ENCODE measurements at places on chromosomes 5 and 9. TPM values are rescaled to one million over a fixed set of nuclear protein-coding genes. Genes with fewer than 3 reads are reported as not detected.

GRCh38 chr9:110582156-110582555 is 2.6 kb upstream of the SVEP1 start:
- no peak for DNase-seq

GRCh38 chr9:27445688-27446087 is 78.4 kb upstream of the IFNK start:
- DNase-seq = no peak

Gene TAL2
- not detected for total RNA-seq

Gene EIF4E1B
- total RNA-seq = not detected

GRCh38 chr5:57171816-57172465 is 1.9 kb upstream of the GPBP1 start:
- peak; percentile 73 for DNase-seq

GRCh38 chr9:134059661-134060395 is 8.0 kb downstream of the BRD3 start:
- DNase-seq = no peak

DNA sequence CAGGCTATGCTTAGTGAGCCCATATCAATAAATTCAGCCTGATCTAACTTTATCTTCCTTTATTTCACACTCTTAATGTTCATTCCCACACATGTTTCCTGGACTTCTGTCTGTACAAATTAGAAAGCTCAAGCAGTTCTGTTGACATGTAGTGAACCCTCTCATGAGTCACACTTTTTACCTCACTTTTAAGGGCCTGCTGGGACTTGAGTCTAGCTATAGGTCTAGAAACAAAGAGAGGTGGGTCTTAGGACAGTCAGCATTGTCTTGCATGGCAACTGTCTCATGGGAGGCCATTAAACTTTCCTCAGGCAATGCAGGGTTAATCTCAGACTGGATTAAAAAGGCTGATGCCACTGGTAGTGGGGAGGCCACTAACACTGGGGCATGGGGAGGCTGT is 8.6 kb upstream of the CCNH start:
- no peak for DNase-seq

- DNase-seq = no peak
Measured at GRCh38 chr5:7976411-7977190, 107.7 kb downstream of the MTRR start.

- no peak for DNase-seq
Measured at GRCh38 chr9:77916820-77917219, 114.8 kb downstream of the GNAQ start.

Gene CTNND2
- not detected for total RNA-seq

Gene EDIL3
- 127 TPM for total RNA-seq

DNA sequence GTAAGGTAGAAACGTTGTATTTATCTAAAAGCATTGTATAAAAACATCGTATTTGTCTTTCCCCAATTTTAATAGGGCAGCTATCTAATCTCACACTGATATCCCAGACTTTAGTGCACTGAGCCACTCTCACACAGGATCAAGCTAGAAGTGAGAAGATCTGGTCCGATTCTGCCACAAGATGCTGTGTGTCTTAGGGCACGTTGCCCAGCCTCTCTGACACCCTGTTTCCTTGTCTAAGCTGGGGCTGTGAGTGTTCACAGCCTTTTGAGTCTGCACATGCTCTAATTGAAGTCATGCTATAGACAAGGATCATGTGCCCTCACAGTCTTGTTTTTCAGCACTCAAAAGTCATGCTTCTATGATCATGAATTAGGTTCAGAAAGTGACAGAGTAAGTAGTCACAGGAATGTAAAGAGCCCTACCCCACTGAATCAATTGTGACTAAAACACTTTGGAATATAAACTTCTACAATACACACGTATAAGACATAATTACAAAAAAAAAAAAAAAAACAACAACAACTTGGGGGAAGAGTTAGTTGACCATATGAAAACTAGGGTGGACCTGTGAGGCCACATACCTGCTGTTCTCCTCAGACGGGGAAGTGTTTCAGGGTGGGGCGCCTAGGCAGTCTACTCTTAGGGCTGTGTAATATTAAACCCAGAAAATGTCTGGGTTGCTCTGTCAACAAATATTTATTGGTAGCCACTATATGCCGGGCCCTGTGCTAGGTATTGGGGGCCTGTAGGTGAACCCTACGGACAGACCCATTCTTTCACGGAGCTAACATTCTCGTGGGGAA is 893 bp upstream of the ABLIM3 start:
- no peak for DNase-seq

DNA sequence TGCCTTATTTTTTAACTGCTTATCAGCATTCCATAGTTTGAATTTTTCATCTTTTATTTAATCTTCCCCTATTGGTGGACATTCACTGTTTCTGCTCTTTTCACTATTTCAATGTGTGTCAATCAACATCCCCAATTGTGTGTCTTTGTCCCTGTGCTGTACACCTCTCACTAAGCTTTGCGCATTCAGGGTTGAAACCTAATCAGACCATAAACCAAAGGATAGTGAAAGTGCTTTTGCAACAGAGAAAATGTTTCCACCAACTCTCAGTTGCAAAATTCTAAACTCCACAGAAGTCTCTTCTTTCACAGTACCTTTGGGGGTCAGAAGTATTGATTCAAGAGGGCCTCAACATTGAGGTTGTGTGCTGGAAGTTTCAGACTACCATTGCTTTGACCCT is 127.1 kb upstream of the SAP30L start:
- no peak for DNase-seq

DNA sequence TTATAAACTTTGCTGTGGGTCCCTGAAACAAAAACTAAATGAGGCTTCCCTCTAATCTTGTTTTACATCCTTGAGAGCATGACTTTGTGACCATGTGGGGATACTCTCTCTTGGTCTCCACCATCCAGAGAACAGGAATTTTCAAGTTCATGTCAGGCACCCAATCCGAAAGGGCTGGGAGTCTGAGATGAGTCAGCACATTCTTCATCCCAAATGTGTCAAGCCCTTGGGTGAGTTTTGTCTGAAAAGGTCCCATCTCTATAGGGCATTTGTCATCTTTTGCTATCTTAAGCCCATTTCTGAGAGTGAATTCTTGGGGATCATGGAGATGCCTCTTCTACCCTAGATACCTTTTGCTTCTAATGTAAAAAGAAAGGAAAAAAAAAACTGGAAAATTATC is 26.9 kb upstream of the RAPGEF6 start:
- no peak for DNase-seq

DNA sequence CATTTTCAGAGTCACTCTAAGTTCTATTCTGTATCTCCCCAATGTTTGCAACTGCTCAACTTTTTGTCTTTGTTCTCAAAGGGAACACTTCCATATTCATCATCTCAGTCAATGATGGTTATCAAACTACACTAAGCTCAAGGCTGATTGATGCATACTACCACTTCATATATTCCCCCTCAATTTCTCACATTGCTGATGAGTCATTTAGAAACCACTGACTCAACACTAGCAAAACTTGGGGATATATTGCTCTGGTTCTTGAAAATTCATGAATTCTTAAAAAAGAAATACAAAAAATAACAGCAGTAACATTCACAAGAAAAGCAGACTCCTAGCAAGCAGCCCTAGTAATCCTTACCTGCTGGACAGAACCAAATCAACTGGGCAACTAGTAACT is 52.2 kb downstream of the ABHD17B start:
- no peak for DNase-seq

Gene C9orf72
- total RNA-seq = 4.1 TPM

- DNase-seq = no peak
Measured at GRCh38 chr9:36922548-36922947, 111.5 kb downstream of the PAX5 start.

Gene BTNL9
- total RNA-seq = not detected

Gene EPB41L4B
- 2.7 TPM for total RNA-seq

DNA sequence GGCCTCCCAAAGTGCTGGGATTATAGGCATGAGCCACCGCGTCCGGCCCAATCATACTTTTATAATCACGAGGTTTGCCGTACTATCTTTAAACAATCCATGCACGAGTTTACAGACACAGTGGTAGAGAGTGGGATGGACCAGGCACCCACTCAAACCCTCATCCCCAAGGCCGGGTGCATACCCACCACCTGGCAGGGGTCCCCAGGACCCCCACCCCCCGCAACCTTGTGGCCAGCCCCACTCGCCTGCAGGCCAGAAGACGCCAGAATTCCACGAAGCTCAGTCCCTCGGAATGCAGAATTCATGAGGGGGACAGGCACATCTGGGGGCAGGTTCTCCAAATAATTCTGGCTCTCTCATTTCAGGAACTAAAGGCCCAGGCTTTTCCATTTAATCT is 17.1 kb downstream of the NACC2 start:
- DNase-seq = no peak

Gene GRXCR2
- not detected for total RNA-seq

- DNase-seq = no peak
Measured at GRCh38 chr5:77167063-77167462, 43.4 kb upstream of the PDE8B start.

GRCh38 chr5:167245868-167246267 is 1045.6 kb upstream of the WWC1 start:
- DNase-seq = peak; percentile 26

GRCh38 chr5:10400411-10400810 is 41.3 kb upstream of the ROPN1L start:
- DNase-seq = no peak

Gene C9orf50
- not detected for total RNA-seq

DNA sequence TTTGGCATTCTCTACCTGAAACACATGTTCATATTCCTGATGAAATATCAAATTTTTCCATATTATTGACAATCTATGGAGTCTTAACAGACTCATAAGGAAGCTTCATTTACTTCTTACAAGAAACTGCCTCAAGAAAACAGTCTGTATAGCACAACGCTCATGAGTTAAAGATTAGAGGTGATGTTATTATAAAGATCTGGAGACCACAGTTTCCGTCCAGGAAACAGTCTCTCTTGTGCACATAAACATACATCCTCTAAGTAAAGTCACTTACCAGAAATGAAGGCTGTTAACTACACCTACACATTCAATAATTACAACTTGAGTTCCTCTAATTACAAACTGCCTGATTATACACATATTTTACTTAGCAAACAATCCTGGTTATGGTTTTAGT is 86.9 kb downstream of the RAPGEF6 start:
- DNase-seq = no peak

Gene AQP7
- not detected for total RNA-seq

DNA sequence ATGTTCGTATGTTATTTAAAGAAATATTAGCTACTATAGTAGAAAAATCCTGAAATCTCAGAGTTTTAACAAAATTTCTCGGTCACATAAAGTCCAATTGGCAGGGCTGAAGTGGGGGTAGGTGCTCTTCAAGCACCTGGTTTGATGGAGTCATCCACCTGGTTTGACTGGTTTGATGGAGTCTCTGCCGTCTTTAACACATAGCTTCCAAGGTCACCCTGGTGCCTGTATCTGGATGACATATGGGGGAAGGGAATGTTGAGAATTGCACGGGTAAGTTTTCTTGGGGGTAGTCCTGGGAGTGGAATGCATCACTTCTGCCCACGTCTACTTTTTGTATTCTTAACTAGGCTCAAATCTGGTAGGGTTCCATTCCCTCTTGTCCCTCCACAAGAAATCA is 351.2 kb downstream of the SH3GL2 start:
- no peak for DNase-seq

DNA sequence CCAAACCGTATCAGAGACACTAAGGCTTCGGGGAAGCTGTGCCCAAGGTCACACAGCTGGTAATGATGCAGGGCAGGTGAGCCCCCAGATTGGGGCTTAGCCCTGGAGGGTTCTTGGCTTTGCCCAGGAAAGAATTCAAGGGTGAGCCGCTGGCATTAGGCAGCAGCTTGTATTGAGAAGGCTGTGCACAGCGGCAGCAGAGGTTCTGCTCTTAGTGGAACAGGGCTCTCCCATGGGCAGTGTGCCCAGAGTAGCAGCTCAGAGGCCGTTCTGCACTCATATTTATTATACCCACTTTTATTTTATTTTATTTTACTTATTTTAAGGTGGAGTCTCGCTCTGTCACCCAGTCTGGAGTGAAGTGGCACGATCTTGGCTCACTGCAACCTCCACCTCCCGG is 85.8 kb upstream of the IER5L start:
- no peak for DNase-seq

Gene GCNT4
- total RNA-seq = 1.3 TPM

Gene KCTD16
- 2.6 TPM for total RNA-seq

DNA sequence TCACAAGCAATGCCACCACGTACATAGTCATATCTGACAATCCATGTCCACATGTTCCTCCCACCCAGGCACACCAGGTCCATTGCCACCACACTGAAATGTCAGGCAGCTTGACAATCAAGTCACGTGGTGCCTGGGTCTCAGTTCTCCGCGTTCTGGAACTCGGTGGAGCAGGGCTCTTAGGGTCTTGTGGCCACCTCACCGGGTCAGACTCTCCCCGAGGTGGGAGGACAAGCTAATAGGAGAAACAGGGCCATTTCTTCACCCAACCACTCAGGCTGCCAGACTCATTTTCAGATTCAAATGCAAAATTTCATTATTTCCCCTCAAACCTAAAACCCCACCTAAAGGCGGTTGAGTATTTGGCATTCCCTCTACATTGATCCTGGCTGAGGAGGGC is 200.5 kb upstream of the GAS1 start:
- DNase-seq = no peak

DNA sequence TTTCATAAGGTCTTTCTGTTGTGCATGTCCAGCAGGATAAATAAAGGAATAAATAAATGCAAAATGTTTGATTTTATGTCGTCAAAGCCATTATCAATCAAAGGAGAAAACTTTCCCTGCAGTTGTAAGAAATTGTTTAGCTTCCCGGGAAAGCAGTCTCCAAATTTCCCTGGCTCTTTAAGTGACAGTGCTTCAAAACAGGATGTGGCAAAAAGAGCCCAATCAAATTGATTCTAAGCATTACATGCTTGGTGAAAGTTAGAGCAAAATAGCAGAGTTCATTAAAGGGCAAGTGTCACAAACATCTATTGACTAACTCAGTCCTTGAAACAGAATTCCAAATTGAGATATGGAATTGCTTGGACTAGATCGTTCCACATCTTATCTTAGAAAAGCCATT is 704.1 kb downstream of the PRELID2 start:
- no peak for DNase-seq

DNA sequence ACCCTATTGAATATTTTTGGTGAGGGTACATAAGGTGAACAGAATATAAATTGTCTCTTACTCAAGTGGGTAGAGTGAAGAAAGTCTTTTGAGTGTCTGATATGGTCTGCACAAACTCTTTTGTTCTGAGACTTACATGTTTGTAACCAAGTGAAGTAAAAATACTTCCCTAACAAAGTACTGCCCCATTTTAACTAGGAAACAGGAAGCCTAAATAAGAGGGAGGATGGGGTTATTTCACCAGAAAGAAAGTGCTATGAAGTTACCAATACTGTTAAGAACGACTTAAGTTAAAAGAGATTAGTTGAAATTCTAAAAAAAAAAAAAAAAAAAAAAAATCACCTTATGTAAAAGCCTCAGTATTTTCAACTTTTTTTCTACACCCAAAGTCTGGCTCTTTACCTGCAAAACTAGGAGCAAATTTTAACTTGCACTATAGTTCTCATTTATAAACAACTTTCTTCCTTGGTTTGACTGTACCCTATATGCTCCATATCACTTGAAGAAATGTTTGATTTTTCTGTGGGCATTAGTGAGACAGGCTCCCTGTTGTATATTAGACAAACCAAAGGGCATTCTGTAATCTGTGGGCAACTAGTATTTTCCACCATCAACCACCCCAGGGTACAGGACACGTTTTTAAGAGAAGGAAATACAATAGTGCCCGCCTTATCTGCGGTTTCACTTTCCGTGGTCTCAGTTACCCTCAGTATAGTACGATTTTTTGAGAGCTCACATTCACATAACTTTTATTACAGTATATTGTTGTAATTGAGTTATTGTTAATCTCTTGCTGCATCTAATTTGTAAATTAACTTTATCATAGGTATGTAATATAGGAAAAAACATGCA is 127.7 kb downstream of the NR3C1 start:
- no peak for DNase-seq

Gene TXNDC8
- total RNA-seq = not detected

Data from Caki2 (cell line).